ENCODE measurements at places on chromosomes 4 and X.

- no peak for DNase-seq
Observed at GRCh38 chr4:121877041-121877773, 6.9 kb upstream of the BBS7 start.

DNA sequence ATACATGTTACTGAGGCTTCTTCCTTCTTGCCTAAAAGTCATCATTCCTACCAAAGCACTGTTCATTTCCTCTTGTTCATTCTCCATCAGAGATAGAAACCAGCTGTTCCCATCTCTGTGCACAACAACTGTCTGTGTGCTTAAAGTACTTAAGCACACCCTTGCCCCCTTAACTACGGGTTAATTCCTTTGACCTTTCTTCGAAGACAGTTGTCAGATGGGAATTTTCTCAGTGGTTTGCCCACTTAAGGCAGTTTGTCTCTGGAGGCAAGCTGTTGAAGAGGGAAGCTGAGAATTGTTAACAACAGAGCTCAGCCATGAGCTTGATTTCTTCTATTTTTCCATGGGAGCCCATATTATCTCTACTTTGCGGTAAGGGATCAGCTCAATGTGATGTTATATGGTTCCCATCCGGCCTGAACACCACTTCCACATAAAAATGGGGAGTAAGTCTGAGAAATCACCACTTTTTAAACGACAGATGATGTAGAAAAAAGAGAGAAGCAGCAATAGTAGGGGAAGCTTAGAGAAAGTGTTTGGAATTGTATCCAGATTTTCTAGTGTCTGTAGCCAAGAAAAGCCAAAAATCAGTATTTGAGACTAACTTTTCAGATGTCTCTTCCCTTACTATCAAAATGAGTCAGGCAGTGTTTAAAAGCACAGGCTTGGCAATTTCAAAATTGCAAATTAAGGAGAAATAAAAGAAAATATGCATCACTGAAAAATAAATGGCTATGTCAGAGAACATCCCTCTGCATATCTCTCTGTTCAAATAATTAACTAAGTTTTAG, 194.4 kb downstream of the SLIT2 start:
- no peak for DNase-seq

DNA sequence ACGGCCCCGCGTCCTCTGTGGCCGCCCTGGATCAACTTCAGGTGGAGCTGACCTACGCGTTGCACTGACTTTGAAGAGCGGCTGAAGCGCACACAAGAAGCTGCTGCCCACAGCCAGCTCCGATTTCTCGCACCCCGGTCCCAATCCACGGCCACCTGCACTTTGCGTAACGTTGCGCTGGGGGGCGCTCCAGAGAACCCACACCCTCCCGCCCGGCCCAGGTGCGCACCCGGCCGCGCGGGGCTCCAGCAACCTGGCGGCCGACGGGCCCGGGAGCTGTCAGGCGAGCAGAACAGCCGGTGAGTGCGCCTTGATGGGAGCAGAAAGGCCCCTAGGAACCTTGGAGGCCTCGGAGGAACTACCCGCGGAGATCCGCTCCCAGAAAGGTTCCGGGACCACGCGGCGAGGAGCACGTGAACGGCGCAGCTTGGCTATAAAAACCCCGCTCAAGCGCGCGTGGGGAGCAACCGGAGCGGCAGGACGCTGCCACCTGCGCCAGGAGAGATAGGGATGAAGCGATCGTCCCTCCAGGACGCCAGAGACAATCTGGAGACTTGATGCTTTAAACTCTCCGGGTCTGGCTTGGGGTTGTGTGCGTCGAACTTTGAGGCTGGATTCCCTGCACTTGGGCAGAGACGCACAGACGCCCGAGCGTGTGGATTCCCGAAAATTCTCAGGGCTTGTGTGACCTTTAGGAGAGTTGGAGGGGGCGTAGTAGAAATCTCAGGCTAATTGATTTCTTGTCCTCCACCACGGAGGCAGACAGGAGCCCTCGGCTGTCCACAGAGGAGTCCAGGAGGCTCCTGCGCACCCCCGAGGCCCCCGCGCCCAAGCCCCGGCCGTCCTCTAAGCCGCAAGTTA, 591 bp upstream of the NWD2 start:
- DNase-seq: no peak

GRCh38 chr4:54913751-54914526, 211.5 kb downstream of the KDR start:
- no peak for DNase-seq

- DNase-seq: no peak
Observed at GRCh38 chr4:56764775-56765174, 56.7 kb downstream of the SPINK2 start.

Measured in activated CD4-positive, alpha-beta T cell treated with anti-CD3 and anti-CD28 coated beads, Interleukin-2, amount 50 U/mL, for 4 hours (primary cell).